ENCODE measurements at places on chromosomes 2 and 18.

GRCh38 chr2:28521663-28522062, 25.8 kb downstream of the PLB1 start:
- no peak for DNase-seq

DNA sequence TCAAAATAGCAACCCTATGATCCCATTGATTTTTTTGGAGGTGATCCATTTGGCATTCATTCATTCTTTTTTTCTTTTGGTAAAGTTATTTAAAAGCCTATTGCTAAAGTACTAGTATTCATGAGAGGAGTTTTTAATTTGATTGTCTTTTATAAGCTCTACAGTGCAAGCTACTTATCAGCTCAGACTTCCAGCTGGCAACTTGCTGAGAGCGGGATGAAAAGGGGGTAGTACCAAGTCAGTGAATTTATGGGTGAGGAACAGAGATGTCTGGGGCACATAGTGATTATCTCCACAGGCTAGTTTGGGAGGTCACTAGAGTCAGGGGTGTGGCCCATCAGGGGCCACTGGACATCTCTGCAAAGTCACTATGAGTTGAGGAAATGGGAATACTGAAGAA, 202.4 kb downstream of the PIK3C3 start:
- DNase-seq: no peak

- no peak for DNase-seq
These were observed 1.0 kb downstream of the MARS2 start for GRCh38 chr2:197705912-197706838.

DNA sequence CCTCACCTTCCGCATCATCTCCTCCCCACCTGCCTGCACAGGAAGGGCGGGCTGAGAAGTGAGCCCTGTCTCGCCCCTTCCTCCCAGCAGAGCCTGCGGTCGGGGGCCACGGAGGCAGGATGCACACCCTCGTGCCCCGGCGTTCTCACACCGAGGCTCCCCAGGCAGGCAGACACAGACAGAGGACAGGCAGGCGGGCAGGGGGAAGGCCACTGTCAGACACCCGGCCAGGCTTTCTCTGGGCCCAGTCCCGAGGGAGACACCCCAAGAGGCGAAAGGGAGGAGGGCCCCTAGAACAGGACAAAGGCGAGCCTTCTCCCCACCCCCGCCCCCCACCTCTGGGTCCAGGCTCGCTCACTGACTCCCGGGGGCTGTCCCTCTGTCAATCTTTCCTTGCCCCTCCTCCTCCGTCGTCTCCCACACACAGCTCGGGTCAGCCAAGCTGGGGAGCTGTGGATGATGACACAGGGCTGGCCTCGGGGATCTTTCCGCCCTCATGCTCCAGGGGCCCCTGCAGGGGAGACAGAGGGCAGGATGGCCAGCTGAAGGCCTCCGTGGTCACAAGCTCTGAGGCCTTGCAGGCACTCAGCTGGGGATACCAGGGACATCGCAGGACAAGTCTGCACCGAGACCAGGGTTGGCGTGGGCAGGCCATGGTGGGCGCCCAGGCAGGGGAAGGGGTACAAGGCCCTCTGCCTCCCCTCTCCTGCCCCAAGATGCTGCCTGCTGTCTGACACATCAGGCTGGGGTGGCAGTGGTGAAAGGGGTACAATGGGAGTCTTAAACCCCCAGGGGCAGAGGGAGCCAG, 24.9 kb downstream of the BIN1 start:
- no peak for DNase-seq

GRCh38 chr2:30155889-30156658, 9.3 kb downstream of the YPEL5 start:
- no peak for DNase-seq

DNA sequence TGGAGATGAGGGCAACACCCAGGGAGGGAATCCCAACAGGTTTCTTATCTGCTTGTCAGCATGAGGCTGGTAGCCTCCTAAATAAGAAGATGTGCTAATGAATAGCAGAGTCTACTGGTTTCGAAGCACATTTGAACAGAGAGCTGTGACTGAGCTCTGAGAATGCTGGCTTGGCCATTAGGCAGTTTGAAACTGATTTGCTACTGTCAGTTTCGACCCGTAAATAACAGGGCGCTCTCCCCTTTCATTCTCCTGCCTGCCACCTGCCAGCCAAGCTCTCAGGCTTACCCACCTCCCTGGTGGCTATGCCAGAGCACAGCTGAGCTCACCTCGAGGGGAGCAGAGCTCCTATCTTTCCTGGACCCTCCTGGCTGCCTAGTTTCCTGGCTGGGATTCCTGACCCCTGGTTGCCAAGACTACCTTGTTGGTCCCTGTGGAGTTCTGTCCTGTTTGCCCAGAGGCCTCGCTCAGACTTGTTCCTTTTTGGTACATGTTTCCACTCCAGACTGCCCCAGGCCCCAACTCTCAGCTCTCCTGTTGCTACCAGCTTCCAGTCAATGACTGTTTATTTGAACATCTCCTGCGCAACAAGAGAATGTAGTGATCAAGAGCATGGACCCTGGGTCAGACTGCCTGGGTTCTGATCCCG, 102.3 kb upstream of the ALPP start:
- no peak for DNase-seq

- no peak for DNase-seq
These were observed 23.6 kb downstream of the SUCLG1 start for GRCh38 chr2:84435345-84436025.

- no peak for DNase-seq
These were observed 173.9 kb downstream of the SUCLG1 start for GRCh38 chr2:84285056-84285747.

DNA sequence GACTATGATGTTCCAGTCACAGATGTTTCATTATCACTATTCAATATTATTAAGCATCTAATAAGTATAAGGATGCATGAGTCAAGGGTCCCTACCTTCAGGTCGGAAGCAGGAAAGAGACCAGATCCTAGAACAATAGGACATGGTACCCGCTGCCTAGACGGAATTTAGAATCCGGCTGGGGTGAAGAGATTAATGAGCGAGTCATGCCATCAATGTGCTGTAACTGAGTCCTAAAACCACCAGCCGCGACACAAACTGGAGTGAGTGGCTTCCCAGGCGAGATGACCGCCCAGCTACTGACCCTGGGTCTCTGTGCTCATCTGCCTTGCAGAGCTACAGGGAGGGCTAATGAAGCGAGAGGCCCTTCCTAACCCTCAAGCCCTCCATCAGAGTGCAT, 73.6 kb downstream of the DNMT3A start:
- no peak for DNase-seq

GRCh38 chr2:119117891-119118882, 40.4 kb downstream of the C1QL2 start:
- no peak for DNase-seq

- no peak for DNase-seq
These were observed 21.9 kb downstream of the ST8SIA5 start for GRCh38 chr18:46734981-46735380.

- no peak for DNase-seq
These were observed 61.8 kb downstream of the ACAA2 start for GRCh38 chr18:49751427-49752094.

DNA sequence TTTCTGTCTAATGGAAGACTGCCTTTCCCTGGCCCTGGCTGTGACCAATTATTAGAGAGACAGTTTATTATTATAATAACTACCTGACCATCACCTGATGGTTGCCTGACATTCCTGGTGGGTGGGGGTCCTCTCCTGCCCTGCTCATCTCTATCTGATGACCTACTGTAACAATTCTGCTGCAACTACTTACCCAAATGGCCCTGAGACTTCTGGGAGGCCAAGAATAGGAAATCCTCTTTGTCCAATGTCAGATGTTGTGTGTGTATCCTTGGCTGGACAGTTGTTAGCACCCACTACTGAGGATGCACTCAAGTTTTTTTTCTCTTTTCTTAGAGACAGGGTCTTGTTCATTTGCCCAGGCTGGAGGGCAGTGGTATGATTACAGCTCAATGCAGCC, 110.3 kb downstream of the DDX1 start:
- no peak for DNase-seq

- no peak for DNase-seq
These were observed 195.4 kb upstream of the ARL4C start for GRCh38 chr2:234691968-234692955.

- DNase-seq: no peak
These were observed 20.4 kb downstream of the GDF7 start for GRCh38 chr2:20687260-20687832.

- DNase-seq: no peak
These were observed 81.3 kb upstream of the EPB41L3 start for GRCh38 chr18:5625076-5625475.

GRCh38 chr18:3261373-3262233, at the start of gene MYL12B:
TSS of gene MYL12B (plus strand) at chr18:3262133. CDS start at chr18:3272899, 10,766 bp downstream.
- peak; percentile 87 for DNase-seq

- DNase-seq: no peak
These were observed 19.7 kb upstream of the TMEM17 start for GRCh38 chr2:62525549-62526269.

DNA sequence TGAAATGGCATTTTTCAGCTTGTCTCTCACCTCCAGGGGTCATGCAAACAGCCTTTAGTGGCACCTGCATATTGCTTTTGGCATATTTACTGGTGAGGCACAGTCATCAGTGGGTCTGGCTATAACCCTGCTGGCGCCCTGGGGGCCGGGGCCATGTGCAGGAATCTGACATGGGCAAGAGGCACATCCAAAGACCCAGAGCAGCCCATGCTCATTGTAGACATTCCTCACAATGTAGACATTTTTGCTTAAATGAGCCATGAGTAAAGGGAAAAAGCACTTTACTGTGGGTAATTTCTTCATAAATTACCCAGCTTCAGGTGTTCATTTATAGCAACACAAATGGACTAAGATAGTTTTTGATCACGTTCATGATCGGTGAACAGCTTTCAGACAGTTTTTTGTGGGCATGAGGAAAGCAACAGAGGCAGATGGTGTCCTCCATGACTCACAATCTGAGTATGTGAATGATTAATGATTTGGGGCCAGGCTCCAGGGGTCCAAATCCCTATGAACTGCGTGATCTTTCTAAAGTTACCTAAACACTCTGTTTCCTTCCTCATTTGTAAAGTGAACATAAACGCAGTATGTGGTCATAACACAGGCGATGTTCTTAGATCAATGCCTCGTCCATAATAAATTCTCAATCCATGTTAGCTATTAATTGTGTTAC, 85.8 kb downstream of the LIPG start:
- DNase-seq: no peak

- no peak for DNase-seq
These were observed 11.8 kb downstream of the PMAIP1 start for GRCh38 chr18:59911600-59911999.

DNA sequence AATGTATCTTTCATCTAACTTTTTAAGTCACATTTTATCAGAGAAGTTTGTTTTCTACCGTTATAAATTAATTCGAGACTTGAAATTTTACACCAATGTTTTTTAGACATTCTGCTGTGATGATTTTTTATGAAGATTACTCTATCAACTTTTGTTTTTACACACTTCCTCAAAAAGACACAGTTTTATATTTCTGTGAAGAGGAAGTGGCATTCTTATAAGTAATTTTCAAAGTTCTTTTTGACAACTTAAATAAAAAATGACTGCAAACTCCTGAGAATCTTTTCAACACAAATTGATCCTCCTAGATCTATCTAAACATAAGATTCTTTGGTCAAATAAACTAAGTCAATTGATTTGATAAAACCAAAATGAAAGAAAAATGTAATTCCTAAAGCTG, 13.7 kb downstream of the ANKRD44 start:
- DNase-seq: no peak

- DNase-seq: no peak
These were observed 806 bp downstream of the RFX8 start for GRCh38 chr2:101473911-101474701.

GRCh38 chr2:69453475-69454129, 16.4 kb upstream of the NFU1 start:
- DNase-seq: no peak

DNA sequence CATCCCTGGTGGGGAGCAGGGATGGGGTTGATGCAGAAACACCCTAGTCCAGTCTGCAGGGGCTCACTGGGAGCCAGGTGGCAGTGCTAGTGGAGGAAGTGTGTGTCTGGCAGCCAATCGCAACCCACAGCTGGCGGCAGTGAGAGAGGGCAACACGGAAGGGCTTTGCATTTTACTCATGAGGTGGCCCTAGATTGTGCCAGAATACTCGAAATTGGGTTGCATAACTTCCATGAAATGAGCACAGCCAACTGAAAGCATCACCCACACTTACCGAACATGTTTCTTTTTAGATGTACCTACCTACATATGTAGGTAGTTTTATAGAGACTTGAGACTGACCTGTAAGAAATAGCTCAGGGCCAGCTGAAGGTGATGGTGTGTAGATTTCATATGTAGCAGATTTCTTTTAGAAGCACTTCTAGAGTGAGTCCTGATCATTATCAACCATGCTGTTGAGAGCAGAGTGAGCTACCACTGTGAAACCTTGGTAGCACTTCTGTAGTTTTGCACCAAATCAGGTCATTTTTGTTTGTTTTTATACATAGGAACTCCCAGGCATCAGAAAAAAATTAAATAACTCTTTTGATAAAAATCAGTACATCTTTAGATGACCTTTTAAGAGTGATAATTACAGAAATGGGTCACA, 13.0 kb downstream of the IL18R1 start:
- DNase-seq: no peak

DNA sequence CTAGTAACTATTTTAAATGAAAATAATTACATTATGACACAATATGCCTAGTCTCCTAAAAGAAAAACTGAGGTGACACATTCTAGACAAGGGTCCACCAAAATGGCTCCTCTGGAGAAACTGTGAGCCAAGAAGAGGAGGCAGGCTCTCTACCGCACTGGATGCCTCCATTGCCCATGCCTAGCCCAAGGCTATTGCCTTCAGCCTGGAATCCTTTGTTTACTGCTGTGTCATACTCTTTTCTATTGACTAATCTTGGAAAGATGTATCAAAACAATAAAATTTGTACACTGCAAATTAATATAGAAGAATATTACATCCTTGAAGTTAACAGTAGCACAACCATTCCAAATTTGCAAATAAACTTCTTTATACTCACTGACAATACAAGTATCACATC, 167.1 kb downstream of the RAB3GAP1 start:
- no peak for DNase-seq

Data from hematopoietic multipotent progenitor cell treated with erythropoietin and hydrocortisone succinate and interleukin-3 and kit ligand, for 17 days (in vitro differentiated cells).